ENCODE measurements at places on chromosomes 11 and 22.

- DNase-seq: no peak
Observed at GRCh38 chr11:32852207-32852606, 22.5 kb downstream of the PRRG4 start.

- DNase-seq: no peak
Observed at GRCh38 chr22:20738394-20739089, 35.4 kb upstream of the SERPIND1 start.

DNA sequence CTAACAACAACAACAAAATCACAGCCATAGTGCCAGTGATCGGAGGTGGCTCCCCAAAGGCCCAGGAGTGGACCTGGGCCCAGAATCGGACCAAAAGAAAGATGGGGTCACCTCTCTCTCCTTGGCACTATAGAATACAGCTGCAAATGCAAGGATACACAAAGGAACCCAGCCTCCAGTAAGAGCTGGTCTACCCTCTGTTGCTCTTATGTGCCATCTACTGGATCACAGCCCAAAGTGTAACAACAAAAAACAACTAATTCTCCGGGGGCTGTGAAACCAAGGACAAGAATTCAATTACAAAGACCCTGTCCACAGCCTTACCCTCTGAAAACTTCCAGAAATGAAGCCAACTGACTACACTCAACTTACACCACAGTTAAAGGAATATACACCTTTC, 21.6 kb downstream of the OR8G5 start:
- no peak for DNase-seq

- no peak for DNase-seq
Observed at GRCh38 chr11:33264926-33265325, 7.7 kb downstream of the HIPK3 start.

DNA sequence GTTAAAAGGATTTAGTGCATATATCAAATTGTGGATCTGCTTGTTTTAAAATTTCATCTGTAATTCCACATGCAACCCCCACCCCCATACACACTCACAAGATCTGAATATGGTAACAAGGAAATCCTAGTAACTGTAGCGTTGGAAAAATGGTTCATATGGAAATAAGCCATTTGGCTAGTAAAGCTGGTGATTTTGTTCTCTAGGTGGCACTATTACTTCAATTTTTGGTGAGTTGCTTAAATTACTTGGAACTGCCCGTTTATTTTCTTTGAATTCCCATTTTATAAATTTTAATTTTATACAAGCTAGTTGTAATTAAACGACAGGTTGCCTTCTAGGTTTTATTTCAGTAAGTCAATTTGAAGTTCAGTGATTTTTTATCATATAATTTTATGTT, 5.3 kb downstream of the BDNF start:
- no peak for DNase-seq

- no peak for DNase-seq
Observed at GRCh38 chr11:19451609-19452008, 210.9 kb upstream of the E2F8 start.

GRCh38 chr22:28728002-28728401, 13.6 kb downstream of the CHEK2 start:
- no peak for DNase-seq

DNA sequence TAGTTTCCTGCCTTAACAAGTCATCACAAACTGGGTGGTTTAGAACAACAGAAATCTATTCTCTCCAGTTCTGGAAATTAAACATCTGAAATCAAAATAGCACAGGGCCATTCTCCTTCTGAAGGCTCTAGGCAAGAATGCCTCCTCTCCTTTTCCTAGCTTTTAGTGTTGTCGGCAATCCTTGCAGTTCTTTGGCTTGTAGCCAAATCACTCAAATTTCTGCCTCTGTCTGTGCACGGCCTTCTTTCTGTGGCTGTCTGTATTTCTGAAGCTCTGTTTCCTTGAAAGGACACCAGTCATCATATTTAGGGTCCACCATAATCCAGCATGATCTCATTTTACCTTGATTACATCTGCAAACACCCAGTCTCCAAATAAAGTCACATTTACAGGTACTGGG, 795.5 kb downstream of the METTL15 start:
- DNase-seq: no peak

- no peak for DNase-seq
Observed at GRCh38 chr22:39150848-39151215, 1.6 kb downstream of the CBX7 start.

- no peak for DNase-seq
Observed at GRCh38 chr11:123581651-123582399, 72.6 kb downstream of the SCN3B start.

GRCh38 chr11:128630367-128631230, 43.2 kb upstream of the ETS1 start:
- DNase-seq: peak; percentile 32

GRCh38 chr22:28414913-28415312, 264.7 kb downstream of the TTC28 start:
- no peak for DNase-seq

DNA sequence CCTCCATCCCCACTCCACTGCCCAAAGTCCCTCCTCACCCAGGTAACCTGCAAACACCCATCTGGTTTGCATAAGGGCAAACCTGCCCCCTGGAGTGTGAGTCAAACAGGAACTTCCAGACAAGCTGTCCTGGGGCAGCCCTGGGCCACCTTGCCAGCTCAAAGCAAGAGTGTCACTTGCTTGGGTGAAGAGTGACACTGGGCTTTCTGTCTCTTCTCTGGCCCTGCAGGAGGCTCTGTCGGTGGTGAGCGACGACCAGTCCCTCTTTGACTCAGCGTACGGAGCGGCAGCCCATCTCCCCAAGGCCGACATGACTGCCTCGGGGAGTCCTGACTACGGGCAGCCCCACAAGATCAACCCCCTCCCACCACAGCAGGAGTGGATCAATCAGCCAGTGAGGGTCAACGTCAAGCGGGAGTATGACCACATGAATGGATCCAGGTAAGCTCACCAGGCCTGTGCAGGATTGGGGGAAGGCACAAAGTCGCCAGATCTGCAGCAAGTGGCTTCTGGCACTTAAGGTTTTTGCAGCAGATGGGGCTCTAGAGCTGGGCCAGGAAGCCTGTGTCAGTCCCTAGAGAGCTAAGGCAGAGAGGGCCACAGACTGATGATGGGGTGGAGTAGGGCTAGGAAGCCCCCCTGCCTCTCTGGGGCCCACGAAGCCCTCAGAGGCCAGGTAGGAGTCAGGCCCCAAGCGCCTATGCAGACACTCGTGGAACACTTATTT, 64.2 kb downstream of the FLI1 start:
- DNase-seq: no peak

DNA sequence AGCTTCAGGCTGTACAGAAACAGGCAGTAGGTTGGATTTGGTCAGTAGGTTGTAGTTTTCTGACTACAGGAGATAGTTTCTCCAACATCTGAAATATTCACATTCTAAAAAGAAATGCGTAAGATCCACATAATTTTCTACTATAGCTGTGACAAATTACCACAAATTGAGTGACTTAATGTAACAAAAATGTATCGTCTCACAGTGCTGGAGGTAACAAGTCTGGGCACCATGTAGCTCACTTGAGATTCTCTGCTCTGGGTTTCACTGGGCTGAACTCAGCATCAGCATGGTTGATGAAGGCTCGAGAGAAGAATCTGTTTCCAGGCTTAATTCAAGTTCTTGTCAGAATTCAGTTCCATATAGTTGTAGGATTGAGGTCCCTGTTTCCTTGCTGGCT, 350.9 kb upstream of the CCDC179 start:
- DNase-seq: no peak

DNA sequence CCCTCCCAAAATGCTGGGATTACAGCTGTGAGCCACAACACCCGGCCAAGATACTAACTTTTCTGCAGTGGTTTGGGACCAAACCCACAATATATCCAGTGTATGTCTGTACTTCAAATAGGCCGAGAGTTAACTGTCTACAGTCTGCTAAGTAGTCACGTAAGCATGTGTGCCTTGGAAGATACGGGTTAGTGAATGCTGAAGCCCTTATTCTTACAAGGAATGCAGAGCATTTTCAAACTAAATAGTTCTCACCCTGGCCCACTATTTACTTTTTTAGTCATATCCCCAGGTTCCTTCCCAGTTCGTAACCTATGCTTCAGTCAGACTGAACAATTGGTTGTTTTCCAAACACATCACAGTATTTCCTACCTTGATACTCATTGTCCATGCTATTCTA, 176.0 kb downstream of the WNT11 start:
- DNase-seq: no peak

GRCh38 chr11:71310184-71310583, 57.8 kb upstream of the SHANK2 start:
- no peak for DNase-seq

DNA sequence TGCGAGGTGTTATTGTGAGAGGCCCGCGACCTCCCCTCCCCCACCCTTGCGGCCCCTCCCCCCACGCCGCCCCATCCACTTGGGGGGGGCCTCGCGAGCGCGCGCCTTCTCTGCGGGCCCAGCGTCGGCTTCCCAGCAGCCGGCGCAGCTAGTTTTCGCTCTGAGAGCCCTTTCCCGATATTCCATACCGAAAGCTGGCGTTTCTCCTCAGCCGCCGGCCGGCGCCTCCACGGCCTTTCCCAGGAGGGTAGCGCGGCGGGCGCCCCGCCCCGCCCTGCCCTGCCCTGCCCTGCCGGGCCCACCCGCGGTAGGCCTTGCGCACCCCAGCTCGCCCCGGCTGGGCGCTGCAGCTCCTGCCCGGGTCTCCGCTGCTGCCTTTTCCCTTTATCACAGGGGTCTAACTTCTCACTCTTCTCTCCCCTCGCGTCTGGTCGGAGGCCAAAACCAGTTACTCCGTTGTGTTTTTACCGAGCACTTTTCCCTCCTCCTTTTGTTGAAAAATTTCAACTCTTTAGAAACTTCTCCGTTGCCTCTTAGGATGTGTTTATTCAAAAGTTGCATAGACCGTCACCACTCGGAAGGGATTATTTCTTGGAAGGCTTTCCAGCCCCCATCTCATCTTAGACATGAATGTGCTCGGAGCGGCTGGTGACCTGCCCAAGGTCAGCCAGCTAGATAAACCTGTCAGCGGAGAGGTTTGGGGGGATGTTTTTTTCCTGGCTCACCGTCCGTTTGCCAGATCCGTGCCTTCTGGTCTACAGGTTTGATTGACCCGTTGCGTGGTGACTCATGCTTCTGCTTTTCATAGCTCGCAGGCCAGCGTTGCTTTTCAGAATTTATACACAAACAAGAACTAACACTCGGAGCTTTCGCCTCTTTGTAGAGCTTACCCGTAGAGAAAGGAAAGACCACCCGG, 648 bp downstream of the PAFAH1B2 start:
- DNase-seq: no peak

DNA sequence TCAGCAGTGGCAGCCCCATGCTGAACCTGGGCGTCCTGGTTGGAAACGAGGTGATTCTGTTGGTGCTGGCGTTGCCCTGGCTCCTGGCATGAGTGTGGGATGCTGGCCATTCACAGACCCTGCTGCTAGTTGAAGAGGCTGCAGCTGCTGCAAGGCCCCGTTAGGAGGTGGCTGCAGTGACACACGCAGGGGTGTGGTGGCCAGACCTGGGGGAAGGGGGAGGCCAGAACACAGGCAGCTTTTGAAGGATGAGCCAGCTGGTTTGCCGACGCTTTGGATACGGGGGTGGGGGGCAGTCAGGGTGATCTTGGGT, 77.2 kb downstream of the MORC2 start:
- DNase-seq: no peak
